ENCODE measurements at places on chromosomes 16 and 17. TPM values are rescaled to one million over a fixed set of nuclear protein-coding genes. Genes with fewer than 3 reads are reported as not detected.

DNA sequence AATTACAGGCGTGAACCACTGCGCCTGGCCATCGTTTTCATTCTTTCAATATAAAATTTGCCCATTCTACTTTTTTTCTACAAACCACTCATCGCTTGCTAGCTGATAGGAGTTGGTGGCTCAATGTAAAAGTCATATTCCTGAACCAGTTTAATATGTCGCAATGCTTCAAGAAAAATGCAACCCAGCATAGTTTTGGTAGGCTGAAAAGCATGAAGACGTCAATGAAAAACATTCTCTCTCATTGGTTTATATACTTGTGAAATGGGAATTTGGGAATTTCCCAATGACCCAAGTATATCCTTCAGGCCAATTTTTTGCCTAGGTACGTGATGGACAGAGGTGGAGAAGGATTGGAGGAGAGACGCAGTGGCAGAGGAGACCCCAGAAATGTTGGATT lies 26.9 kb downstream of the USP43 start:
- no peak for DNase-seq

DNA sequence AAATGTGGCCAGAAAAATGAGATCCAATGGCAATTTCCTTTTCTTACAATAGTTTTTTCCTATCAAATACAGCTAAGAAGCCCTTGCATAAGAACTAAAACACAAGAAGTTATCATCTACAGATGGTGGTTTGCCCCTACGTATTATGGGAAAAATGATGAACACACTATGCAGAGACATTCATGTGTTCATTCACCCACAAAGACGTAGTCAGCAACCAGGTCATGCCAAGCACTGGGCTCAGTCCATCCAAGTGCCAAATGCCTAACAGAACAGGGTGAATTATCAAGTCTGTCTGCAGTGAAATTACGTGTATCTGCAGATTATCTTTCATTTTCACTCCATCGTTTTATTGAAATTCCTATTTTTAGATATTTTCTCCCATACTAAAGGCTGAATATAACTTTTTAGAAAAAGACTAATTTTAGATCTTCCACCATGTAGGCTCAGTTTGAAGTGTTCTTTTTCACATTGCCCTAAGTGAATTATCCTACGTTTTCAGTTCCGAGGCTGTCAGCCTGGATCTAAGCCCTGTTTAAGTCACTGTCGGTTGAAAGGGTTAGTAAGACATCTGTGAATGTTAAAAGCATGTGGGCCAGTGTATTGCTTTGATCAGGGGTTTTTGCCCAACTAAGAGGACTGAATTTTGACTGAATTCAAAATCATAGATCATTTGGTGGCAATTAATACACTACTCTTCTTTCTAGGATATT lies 78.1 kb upstream of the DHX40 start:
- DNase-seq: no peak

DNA sequence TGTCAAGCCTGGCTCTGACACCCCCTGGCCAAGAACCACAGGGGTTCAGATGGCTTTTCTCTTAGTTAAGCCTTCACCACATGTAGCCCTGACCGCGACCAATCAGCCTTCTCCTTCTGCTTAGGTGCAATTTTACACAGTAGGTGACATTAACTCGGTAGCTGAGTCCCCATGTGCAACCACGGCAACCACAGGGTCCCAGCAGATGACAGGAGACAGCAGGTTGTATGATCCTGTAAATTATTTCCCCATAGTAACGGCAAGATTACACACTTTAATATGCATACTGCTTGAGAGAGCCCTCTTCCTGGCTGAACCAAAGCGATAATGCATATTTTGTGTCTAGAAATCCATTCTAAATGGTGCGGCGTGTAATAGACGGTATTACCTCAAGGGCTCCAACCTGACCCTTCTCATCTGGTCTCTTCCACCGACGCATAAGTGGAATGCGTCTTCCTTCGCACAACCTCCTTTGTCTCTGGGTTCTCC lies 458.7 kb upstream of the ZFHX3 start:
- no peak for DNase-seq

DNA sequence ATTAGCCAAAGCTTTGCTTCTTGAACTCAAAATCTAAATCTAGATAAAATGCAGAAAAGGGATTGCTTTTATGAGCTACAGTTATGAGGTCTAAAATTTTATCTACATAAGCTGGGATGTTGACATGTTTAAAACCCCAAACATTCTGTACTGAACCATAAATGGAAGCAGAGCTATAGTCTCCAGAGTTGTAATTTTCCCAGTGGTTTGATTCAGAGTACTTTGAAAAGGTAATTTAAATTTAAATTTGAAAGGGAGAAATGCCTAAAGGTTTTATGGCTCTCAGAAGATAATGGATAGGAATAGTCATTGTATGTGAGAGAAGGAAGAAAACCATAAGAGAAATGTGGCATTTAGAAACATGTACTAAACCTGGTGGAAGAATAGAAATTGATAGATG lies 163.2 kb downstream of the PPM1E start:
- DNase-seq: no peak

GRCh38 chr17:30372755-30373154 lies 6.0 kb upstream of the CPD start:
- no peak for DNase-seq

DNA sequence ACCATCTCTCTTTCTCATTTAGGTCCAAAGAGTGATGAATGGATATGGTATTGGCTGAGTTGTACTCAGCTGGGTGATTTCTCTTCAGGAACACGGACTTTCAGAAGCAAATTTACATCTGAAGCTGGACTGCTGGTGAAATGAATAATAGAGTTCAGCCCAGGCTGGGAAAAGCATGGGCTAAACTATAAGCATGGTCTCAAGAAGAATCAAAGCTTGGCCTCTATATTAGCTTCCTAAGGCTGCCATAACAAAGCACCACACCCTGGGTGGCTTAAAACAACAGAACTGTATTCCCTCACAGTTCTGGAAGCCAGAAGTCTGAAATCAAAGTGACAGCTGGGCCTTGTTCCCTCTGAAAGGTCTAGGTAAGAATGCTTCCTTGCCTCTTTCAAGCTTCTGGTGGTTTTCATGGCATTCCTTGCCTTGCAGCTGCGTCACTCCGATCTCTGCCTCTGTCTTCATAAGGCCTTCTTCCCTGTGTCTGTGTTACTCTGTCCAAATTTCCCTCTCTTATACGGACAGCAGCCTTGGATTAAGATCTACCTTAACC lies 89.8 kb upstream of the CES5A start:
- DNase-seq: no peak

GRCh38 chr17:56976941-56977608 lies 856 bp upstream of the SCPEP1 start:
- no peak for DNase-seq

DNA sequence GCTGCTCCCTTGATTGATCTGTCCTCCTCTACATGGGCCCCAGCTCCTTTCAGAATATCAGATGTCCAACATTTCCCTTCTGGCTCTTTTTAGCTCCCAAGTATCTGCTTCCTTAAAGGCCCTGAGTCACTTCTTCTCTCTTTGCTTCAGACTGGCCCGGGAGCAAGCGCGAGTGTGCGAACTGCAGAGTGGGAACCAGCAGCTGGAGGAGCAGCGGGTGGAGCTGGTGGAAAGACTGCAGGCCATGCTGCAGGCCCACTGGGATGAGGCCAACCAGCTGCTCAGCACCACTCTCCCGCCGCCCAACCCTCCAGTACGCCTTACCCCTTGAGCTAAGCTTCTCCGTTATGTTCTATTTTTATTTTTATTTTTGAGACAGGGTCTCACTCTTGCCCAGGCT lies 12.3 kb downstream of the CNTROB start:
- DNase-seq: no peak

DNA sequence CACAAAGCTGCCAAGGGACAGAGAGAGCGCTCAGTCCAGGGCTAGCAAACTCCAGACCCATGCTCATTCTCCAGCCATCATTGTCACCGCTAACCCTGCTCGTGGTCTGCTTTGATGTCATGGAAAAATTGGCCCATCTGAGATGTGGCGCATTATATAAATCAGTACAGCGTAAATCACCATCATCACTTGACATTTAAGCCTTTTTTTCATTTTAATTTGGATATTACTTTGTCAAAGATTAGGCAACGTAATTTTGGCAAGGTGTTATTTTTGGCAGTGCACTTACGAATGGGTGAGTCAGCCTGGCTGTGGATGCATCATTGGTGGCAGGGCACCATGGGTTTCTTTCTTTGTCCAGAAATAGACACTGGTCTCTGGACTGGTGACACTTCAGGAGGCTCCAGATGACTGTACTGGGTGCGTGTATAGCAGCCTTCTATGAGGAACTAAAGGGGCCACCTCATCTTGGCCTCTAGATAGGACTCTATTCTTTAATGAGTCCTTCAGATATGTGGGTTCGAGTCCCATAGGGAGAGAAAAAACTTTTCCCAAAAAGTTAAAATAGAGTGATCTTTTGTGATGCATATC lies 166.3 kb downstream of the MSI2 start:
- no peak for DNase-seq

GRCh38 chr16:23504076-23504452 lies 6.2 kb downstream of the GGA2 start:
- DNase-seq: no peak

DNA sequence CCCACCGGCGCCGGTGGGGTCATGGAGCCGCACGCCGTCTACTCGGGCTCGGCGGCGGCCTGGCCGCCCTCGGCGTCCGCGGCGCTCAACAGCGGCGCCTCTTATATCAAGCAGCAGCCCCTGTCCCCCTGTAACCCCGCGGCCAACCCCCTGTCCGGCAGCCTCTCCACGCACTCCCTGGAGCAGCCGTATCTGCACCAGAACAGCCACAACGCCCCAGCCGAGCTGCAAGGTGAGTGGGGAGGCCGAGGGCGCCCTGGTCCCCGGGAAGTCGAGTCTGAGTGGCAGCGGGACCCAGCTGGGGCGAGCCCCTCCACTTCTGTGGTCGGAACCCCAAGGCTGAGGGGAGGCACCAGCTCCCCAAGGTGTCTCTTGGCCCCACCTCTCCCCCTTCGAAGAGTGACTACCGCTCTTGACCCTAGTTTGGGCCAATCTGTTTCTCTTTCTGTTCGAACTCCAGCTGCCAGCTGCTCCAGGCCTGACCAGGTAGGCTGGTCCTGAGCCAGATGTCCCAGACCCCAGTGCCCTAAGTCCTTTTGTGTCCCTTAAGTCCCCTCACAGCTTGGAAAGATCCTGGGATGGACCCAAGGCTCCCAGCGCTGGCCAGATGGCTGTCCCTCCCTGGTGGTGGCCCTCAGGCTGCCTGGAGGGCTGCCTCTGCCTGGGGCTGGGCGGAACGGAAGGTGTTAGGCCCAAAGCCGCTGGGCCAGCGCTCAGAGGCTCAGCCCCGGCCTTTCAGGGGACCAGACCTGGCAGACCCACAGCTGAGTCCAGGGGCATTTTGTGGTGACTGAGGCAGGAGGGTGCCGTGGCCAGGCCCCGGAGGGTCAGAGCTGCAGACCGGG lies 1.2 kb downstream of the FOXF1 start:
- DNase-seq: peak; percentile 33

DNA sequence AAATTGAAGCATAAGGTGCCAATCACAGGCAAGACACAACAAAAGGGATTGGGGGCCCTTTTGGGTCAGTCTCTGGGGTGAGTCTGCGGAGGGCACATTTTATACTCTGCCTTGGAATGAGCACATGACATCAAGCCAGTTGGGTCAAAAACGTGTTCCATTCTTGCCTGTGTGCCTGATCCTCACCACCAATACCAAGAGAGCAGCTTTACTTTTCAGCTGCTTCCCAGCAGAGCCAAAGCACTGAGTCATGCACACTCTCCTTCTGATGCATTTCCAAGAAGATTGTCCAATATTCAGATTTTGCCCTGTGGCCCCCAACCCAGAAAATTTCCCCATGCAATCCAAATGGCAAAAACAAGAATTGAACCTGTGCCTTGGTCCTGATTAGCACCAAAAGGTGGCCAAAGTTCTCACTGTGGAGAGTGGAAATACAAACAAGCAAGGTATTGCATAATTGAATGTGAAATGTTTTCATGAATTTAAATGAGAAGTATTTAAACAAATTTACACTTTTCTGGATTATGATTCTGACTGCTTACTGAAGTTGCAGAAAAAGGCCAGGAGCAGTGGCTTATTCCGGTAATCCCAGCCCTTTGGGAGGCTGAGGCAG lies 217.8 kb upstream of the SOX9 start:
- no peak for DNase-seq

DNA sequence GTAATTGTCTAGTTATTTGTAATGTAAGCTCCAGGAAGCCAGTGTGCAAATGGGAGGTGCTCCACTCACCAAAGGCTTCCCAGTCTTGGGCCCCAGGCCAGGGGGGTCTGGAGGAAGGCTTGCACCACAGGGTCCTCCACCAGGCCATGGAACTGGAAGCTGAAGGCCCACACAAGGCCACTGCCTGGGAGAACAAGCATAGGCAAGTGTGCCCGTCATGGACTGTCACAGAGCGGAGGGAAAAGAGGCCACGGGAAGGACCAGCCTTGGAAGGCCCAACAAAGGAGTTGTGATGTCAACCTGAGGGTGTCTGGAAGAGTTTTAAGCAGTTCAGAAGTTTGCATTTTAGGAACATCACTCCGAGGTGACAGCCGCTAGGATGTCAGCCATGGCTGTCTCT lies 3.0 kb upstream of the SRRM2 start:
- no peak for DNase-seq

- no peak for DNase-seq
Measured at GRCh38 chr16:68242926-68243858, 2.0 kb upstream of the PLA2G15 start.

DNA sequence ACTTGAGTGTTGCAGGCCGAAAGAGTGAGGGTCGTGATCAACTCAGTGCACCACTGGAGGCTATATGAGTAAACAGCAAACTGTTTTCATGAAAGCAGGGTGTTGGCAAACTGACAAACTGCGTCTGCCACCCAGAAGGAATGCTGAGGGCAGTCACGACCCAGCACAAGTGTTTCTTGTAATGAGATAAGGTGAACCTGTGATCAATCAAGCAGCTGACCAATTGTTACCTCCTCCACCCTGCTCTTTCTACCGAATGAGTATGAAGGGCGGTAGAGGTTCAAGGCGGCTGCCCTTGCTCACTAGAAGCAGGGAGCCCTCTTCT lies 5.5 kb upstream of the SRL start:
- no peak for DNase-seq

Gene LPO
- not detected for total RNA-seq

Gene NPIPA2
- 3.0 TPM for total RNA-seq

Gene DHX40
- 18.0 TPM for total RNA-seq

Gene EVPLL
- not detected for total RNA-seq

Gene PROCA1
- total RNA-seq: 0.73 TPM

Gene ABI3
- 6.3 TPM for total RNA-seq

Gene CUEDC1
- 49.1 TPM for total RNA-seq

Measured in Right ventricle myocardium inferior (tissue), 1 donor.